Amniotic epithelial cell (primary cell): ENCODE measurements at places on chromosomes 7 and 10.

GRCh38 chr10:126914561-126914960, 9.3 kb downstream of the DOCK1 start:
- no peak for DNase-seq

DNA sequence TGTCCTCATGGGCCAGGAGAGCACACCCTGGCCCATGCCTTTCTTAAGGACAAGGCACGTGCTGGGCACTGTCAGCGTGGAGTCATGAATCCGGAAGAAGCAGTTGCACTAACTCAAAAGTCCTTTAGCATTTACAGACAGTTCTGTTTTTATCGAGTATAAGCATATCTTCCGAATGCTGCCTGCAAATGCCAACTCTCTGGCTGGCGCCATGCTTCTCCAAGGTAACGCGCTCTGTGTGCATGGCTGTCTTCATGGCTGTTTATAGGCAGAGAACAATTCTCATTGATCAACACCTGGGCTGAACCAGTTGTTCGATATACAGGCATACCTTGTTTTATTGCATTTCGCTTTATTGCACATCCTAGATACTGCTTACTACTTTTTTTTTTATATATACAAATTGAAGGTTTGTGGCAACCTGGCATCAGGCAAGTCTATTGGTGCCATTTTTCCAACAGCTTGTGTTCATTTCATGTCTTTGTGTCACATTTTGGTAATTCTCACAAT, 28.0 kb upstream of the ZNRF2 start:
- DNase-seq = no peak

GRCh38 chr7:41955451-41955850, 252.6 kb upstream of the INHBA start:
- no peak for DNase-seq

GRCh38 chr10:21099291-21100062, 202.4 kb upstream of the NEBL start:
- DNase-seq = peak; percentile 43

DNA sequence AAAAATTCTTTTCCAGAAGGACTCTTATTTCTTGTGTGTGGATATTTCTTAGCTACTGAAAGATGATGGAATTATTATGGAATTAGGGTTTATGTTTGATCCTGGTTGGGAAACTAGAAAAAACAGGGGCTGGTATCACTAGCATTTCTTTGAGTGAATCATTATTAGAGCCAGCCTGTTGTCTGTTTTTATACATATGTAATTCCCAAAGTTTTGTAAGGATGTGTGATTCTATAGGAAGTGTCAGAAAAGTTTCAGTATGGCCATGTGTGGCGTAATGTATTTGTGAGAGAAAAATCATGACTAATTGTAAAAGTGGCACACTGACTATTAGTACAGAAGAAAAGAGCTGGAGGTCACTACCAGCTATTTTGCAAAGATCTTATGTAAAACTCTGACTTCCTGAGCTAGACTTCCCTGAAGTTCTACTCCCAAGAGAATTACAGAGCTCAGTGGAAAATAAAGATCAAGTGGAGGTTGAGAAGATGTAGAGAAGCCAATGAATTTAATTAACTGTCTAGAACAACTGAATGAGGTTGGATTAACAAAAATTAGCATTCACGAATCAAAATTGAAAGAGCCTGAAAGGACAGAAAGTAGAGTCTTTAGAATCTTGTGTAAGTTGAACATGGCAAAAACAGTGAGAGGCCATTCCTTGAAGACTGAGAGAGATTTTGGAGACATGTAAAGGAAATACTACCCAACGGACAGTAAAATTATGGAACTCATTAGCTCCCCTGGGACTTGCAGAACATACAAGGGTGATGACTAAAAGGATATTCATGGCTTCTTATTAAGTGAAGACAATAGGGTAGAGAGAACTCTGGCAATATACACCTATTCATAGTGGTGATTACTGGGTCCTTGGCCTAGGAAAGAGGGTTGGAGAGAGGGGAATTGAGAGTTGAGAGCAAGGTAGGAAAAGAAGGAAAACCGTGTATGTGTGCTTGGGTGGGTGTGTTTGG, 12.5 kb downstream of the ZNF365 start:
- no peak for DNase-seq

- no peak for DNase-seq
These were observed 209.5 kb upstream of the KIAA1217 start for GRCh38 chr10:23999445-23999844.

- peak; percentile 50 for DNase-seq
These were observed 21.5 kb upstream of the AKR1E2 start for GRCh38 chr10:4804465-4804864.

DNA sequence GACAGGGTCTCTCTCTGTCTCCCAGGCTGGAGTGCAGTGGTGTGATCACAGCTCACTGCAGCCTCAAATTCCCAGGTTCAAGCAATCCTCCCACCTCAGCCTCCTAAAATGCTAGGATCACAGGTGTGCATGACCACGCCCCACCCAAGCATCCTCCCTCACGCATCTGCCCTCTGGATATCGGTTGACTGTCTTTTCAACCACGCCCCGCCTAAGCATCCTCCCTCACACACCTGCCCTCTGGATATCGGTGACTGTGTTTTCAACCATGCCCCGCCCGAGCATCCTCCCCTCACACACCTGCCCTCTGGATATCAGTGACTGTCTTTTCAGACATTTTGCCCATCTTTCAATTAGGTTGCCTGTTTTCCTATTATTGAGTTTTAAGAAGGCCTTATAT, 140.5 kb downstream of the MAD1L1 start:
- DNase-seq = no peak

DNA sequence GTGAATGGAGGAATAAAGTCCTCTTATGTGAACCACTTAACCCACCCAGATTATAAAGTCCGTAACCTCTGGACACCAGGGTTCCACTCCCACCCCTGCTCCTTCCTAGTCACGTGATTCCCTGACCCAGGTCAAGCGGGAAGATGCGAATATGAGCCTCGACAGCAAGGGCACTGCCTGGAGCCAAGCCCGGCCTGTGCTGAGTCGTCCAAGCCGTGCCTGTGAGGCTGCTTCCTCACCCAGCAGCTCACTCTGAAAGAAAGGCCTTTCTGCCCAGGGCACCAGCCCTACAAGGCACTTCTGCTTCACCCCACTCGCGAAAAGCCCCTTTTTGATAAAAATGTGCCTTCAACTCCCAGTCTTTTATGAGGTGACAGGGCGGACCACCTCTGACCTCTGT, 85.8 kb downstream of the CYTH3 start:
- no peak for DNase-seq

- DNase-seq = no peak
These were observed 81.3 kb upstream of the RET start for GRCh38 chr10:42995537-42995936.

DNA sequence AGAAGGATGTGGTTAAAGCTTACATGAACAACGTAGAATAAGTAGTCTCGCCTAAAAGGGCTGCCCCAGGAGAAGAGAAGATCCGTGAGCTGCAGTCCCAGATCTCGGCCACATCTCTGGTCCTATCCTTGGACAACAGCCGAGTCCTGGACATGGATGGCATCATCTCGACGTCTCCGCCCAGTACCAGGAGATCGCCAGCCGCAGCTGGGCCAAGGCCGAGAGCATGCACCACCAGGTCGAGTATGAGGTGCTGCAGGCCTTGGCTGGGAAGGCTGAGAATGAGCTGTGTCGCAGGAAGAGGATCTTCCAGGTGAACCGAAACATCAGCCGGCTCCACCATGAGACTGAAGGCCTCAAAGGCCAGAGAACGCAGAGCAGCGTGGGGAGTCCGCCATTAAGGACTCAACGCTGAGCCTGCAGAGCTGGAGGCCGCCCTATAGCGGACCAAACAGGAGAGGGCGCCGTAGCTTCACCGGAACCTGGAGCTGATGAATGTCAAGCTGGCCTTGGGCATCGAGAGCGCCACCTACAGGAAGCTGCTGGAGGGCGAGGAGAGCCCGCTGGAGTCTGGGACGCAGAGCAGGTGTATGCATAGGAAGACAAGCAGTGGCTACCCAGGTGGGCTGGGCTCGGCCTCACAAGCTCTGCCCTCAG, 22.2 kb downstream of the LIPK start:
- DNase-seq = peak; percentile 8

DNA sequence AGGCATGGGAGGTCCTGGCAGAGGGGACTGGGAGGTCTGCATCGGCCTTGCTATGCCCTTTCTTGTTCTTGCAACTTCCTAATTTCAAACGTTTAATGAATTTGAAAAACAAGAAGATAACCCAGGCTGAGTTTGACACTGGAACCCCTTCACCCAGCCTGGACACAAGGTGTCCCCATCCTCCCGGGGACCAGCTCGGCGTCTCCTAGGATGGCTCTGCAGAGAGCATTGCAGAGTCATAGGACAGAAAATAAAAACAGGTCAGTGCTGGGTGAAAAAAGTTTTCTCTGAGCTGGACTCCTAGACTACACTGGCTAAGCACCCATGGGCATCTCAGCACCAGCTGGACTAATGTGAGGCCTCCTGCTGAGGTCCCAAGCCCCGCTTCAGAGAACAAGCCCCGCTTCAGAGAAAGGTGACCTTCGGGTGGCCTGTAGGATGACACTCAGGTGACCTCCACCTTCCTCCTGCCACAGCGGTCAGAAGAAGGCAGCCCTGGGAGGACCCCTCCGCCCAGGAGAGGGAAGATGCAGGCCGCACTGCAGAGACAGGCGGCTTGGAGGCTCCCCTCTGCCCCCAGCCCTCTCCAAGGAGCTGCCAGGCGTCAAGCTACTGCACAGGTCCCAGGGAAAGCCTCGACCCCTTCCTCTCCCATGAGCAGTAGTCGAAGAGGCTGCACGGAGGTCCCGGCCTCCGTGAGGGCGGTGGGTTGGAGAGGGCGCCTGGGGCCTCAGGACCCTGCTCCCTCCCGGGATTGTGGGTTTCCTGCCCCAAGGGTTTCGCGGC, 9.3 kb upstream of the UNCX start:
- no peak for DNase-seq

DNA sequence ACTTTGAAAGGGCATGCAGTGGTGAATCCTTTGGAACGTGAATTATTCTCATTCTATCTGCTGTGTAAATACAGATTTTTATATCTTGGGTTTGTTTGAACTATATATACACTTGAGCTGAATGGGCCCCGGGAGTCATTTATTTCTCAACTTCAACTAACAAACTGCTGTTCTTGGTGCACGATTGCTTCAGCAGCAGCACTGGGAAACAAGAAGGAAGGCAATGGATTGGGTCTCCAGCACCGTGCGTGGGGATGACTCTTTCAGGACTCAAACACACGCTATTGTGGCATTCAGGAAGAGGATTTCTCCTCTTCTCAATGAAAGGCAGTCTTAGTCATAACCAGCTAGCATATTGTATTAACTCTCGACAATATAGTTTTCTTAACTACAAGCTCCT, 226.0 kb upstream of the NFE2L3 start:
- DNase-seq = peak; percentile 56

DNA sequence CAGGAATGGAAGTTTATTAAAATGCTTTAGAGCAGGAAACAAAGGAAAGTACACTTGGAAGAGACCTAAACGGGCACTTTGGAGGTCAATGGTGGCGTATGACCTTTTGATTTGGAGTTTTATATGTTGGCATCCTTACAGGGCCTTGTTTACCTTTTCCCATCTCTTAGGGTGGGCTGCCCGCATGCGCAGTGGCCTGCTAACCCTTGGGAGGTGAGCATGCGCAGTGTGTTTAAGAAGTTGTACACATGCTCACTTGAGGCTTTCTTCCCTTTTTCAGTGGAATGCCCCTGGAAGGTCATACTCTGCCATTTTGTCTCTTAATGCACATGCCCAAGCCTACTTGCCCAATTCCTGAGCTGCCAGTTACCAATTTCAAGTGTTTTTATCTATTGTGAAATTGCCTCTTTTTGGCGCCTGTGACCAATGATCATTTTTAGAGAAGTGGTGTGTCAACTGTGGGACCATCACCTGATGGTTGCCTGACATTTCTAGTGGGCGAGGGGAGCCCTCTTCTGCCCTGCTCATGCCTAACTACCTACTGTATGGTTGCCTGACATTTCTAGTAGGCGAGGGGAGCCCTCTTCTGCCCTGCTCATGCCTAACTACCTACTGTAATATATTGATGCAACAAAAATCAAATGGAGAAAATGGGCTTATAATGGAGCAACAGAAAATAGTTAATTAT, 138.0 kb downstream of the PPP1R9A start:
- peak; percentile 30 for DNase-seq

GRCh38 chr7:137990251-137990941, 11.5 kb downstream of the CREB3L2 start:
- DNase-seq = peak; percentile 94

DNA sequence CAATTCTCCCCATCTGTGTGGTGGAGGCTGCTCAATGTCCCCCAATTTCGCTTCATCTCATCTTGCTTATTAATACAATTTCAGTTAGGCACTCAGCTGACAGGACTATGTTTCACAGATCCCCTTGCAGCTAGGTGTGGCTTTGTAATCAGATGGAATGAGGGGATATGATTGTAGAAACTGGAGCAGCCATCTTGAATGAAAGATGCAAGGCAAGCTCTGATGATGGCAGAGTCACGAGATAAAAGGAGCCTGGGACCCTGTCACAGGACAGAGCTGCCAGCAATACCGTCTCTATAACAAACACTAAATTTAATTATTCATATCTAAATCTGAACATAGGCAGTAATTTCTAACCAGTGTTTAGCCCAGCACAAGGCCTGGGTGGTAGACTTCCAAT, 991 bp upstream of the DLD start:
- no peak for DNase-seq

DNA sequence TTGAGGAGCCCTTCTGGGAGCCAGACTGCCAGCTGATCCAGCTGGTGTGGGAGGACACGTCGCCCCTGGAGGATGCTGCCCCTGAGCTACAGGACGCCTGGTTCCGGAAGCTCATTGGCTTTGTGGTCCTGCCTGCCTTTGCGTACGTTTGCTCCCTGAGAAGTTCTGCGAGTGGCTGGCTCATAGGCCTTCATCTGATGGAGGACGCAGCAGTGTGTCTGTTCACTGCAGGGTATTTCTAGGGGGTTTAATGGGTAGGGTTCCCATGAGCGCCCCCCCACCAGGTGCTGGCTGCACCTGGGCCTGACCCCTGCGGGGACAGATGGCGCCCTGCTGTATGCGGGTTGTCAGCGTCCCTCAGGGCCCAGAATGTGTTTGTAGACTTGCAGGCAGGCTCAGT, 5.0 kb downstream of the PAOX start:
- DNase-seq = no peak

DNA sequence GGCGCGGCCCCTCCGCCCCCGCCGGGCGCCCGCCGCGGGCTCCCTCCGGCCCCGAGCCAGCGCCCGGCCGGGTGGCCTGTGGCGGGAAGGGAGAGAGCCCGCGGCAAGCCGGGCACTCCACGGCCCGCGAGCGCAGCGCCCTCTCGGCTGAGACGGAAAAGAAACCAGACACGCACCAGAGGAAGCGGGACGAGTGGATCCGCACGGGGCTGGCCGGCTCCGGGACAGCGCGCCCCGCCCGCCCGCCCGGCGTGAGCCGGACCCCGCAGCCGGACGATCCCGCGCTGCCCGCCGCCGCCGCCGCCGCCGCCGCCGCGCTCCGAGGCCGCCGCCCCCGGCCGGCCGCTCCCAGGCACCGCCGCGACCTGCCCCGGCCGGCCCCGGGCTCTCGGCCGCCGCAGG, 300 bp downstream of the ARHGAP21 start:
- DNase-seq = no peak
